Activated CD4-positive, alpha-beta T cell treated with anti-CD3 and anti-CD28 coated beads, Interleukin-2, amount 10 ng/mL, durations not matched to agents 7 days and 5 days (primary cell): ENCODE measurements at places on chromosomes 7 and 10. TPM values are rescaled to one million over a fixed set of nuclear protein-coding genes. Genes with fewer than 3 reads are reported as not detected.

- DNase-seq, result no peak
Measured at GRCh38 chr10:96968682-96969423, 136.8 kb downstream of the LCOR start.

DNA sequence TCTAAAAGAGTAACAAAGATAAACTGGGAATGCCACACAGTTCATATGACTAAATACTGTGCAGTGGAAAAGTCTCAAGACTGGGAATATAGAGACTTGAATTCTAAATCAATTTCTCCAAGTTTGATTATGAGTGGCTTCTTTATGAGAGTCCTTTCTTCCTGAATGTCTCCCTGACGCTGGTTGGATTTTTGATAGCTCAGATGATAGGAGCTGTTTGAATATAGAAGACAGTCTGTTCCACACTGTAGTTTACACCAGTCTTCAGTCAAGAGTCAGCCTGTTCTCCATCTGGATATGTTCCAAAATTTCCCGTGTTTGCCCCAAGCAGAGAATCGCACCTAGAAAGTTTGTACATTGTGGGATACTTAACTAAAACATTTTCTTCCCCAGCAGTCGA lies 173.7 kb downstream of the LRMDA start:
- no peak for DNase-seq

MRLN gene
- not detected for total RNA-seq

GRCh38 chr10:23692736-23693135 lies 253.9 kb downstream of the OTUD1 start:
- no peak for DNase-seq

GRCh38 chr7:157772486-157773130 lies 435.8 kb downstream of the DNAJB6 start:
- no peak for DNase-seq

FAM25G gene
- not detected for total RNA-seq

FOXP2 gene
- total RNA-seq, result not detected

- DNase-seq, result no peak
Measured at GRCh38 chr10:133618851-133619250, 7.7 kb downstream of the FRG2B start.

MBLAC1 gene
- 2.3 TPM for total RNA-seq

GRCh38 chr7:138900035-138900828 lies 81.0 kb downstream of the KIAA1549 start:
- DNase-seq, result no peak

OR2A42 gene
- not detected for total RNA-seq

- no peak for DNase-seq
Measured at GRCh38 chr7:132866144-132866531, 215.8 kb downstream of the CHCHD3 start.

DNA sequence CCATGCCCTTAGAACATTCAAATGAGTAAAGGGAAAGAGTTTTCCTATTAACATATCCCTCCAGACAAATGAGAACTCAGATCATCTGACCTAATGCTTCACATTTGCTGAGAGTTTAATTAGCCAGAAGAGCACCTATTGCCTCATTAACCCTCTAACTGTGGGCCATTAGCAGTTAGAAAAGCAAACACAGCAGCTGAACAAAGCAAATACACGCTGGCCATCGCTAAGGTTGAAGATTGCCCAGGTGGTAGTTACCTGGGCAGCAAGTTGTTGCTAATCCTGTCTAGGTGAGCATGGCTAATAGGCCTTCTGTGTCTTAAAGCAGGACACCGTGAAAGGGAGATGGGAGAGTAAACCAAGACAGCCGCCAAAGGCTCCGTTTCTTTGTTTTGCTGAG lies 49.9 kb upstream of the UCN3 start:
- DNase-seq, result no peak
